ENCODE measurements at places on chromosomes 13 and 19.
A peak's percentile ranks its signal among the peaks of the same experiment; 100 is the strongest.

- DNase-seq, result peak; percentile 57
These were observed 659 bp downstream of the GNA11 start for GRCh38 chr19:3094601-3095440.

DNA sequence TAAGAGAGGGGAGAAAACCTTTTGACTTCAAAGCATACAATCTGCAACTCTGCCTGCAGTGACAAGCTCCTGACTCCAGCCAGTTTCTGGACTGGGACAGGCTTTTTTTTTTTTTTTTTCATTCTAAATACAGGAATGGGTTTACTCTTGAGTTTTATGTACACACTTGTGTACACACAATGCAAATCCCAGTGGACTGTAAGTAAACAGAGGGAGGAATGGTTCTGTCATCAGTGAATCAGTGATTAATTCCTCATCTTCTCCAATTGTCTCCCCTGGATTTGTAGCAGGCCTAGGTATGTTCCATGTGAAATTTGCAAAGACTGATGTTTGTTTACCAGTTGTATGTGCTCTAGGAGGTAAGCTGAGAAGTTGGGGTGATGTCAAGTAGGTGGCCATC is 184.8 kb downstream of the SHISA2 start:
- DNase-seq, result no peak

DNA sequence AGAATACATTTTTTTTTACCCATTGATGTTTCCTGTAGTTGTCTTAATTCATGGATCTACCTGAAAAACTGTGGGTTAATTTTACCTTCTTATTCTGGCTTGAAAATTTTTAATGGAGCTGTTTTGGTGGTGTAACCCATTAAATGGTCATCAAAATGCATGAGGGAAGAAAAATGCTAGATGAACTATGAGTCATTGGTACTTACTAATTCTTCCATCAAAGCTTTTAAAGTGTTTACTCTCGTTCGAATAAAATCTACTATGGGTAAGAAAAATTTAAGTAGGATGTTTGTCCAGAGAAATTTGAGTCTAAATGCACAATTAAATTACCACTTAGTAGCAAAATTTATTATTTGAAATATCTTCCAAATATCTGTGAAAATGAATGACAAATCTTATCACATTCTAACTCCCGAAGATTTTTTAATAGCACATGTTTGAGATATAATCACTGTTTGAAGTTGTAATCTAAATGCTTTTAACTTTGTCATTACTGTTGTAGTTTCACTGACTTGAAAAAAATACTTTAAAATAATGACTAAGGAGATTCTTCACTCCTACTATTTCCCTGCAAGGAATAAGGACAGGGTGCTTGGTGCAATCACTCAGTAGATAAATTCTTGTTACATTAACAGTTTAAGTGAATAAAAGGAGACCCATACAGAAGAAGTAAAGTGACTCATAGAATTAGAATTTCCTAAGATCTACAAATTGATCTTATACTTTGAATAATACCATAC is 437.7 kb downstream of the IRS2 start:
- DNase-seq, result no peak

DNA sequence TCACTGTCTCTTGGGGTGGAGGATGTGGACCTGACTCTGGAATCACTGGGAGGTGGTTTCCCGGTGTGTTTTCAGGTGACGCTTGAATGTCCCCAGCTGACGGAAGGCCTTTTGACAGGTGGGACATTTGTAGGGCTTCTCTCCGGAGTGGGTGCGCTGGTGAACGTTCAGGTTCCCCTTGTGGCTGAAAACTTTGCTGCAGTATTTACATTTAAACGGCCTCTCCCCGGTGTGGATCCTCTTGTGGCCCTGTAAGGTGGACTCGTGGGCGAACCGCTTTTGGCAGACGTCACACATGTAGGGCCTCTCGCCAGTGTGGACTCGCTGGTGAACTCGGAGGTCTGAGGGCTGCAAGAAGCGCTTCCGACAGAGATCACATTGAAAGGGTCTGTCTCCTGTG is 7.8 kb downstream of the ZSCAN5B start:
- DNase-seq, result no peak

DNA sequence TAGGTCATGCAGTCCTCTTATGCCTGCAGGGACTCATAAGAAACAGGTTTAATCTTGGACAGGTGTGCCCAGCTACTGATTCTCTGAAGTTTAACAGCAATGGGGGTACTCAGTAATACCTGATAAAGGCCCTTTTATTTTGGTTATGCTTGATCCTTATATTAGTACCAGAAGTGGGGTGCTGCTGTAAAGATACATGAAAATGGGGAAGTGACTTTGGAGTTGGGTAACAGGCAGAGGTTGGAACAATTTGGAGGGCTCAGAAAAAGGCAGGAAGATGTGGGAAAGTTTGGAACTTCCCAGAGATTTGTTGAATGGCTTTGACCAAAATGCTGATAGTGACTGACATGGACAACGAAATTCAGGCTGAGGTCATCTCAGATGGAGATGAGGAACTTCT is 14.6 kb upstream of the TMTC4 start:
- DNase-seq, result no peak

DNA sequence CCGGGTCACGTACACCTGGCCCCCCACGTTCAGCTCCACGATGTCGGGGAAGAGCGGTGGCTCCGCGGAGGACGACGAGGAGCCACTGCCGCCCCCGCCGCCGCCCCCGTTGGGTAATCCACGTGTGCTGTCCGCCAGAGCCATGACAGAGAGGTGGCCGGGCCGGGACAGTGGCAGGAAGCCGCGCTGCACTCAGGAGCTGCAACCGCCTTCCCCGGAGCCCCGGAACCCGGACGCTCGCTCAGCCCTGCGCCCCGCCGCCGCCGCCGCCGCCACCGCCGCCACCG is 257 bp downstream of the KCTD12 start:
- DNase-seq, result no peak

DNA sequence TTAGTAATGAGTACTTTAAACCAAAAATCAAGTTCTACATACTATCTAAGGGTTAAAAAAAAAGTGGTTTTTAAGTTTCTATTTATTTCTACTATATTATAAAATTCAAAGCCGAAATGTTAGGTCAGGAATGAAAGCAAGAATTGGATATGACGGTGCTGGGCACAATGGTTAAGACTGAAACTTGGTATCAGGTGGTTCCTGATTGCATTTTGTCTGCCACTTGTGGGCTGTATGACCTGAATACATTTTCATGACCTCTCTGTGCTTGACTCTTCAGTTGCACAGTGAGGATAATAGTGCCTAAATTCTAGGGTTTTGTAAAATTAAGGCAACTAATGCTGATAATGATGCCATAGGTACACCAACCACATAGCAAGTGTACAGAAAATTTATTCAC is 22.3 kb upstream of the ZNF675 start:
- no peak for DNase-seq

DNA sequence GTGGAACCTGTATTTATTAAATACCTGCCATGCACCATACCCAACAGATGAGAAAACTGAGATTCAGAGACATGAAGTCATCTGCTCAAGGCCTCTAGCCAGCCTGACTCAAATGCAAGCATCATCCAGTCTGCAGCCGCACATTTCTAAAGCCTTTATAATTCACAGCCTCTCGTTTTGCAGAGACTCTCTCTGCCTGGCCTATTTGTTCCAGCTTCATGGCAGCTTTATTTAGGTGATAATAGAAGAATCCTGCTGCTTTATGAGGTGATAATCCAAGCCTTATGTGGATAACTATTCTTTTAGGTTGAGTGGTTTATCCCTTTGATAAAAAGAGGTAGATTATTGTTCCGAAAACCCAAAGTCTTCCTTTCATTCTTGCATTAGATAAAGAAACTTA is 58.4 kb downstream of the OXGR1 start:
- no peak for DNase-seq

- no peak for DNase-seq
These were observed 1531.7 kb upstream of the SPRY2 start for GRCh38 chr13:81872581-81872980.

GRCh38 chr19:38662537-38663155 is 15.2 kb downstream of the ACTN4 start:
- DNase-seq, result no peak

DNA sequence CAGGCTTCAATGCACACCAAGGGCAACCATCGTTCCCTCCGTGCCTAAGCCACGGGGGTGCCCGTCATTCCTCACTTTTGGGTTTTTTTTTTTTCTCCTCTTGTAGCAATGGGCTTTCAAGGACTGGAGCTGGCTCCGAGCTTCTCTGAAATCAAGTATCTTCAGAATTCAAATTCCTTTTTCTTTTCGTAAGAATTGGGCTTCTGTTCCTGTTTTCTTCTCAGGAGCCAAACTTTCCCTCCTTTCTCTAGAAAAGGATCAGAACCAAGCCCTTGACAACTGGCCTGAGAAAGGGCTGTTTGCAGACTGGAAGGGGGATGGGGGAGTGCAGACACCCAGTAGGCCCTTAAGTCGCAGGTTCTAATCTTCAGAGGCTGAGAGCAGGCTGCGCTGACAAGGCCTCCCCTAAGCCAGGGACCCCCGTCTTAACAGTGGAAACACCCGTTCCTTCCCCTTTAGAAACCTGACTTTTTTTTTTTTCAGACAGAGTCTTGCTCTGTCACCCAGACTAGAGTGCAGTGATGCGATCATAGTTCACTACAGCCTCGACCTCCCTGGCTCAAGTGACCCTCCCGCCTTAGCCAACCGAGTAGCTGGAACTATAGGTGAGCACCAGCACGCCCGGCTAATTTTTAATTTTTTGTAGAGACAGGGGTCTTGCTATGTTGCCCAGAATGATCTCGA is 51.6 kb downstream of the RFX2 start:
- no peak for DNase-seq

DNA sequence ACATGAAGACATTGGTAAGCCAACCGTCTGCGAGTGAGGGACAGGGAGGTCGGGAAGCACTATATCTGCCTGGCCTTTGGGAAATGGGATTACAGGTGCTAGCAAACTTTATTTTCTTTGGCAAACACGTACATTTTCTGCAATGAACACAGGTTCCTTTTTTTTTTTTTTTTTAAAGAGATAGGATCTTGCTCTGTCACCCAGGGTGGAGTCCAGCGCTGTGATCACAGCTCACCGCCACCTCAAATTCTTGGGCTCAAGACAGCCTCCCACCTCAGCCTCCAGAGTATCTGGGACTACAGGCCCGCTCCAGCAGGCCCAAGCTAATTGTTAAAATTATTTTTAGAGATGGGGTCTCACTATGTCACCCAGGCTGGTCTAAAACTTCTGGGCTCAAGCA is 24.2 kb downstream of the ELAVL1 start:
- no peak for DNase-seq

DNA sequence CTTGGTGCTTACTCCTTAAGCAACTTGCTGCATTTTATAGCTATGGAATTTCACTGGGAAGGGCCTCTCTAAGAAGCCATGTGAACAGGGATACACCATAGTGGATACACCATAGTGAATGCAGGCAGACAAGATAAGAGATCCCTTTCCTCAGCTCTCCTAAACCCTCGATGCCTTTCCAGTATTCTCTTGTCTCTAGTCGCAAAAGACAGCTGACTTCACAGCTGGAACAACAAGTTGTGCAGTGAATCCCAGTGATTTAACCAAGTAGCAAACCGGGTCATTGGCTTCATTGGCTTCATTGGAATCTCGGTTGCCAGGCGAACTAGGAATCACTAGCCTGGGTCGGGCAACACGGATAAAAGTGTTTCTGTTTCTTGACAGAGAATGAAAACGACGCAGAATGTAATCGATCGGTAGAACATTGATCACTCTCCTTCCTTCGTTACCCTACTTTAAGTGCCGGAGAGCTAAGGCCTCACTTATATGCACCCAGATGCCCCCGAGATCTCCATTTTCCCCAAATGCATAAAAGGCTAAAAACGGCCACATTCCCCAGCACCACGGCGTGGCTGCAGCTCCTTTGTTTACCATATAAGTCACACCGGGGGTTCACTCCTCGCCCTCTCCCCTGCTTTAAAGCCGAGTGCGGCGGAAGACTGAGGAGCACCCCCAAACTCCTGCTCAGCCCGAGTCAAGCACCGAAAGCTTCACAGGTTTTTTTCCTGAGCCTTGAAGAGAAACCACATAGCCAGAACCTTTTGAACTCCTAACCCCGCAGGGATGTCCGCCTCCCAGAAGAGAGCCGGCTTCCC is 674 bp downstream of the TRPC4 start:
- peak; percentile 24 for DNase-seq

DNA sequence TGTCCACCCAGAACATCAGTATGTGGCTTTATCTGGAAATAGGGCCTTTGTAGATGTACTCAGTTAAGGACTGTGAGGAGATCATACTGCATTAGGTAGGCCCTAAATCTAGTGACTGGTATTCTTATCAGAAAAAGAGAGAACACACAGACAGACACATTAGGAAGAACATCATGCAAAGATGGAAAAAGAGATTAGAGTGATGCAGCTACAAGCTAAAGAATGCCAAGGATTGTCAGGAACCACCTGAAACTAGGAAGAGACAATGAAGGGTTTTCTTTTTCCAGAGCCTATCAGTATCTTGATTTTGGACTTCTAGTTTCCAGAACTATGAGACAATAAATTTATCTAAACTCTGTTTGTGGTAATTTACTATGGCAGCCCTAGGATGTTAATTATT is 15.0 kb upstream of the DZIP1 start:
- no peak for DNase-seq

GRCh38 chr13:44137466-44137865 is 236.2 kb upstream of the SERP2 start:
- no peak for DNase-seq

DNA sequence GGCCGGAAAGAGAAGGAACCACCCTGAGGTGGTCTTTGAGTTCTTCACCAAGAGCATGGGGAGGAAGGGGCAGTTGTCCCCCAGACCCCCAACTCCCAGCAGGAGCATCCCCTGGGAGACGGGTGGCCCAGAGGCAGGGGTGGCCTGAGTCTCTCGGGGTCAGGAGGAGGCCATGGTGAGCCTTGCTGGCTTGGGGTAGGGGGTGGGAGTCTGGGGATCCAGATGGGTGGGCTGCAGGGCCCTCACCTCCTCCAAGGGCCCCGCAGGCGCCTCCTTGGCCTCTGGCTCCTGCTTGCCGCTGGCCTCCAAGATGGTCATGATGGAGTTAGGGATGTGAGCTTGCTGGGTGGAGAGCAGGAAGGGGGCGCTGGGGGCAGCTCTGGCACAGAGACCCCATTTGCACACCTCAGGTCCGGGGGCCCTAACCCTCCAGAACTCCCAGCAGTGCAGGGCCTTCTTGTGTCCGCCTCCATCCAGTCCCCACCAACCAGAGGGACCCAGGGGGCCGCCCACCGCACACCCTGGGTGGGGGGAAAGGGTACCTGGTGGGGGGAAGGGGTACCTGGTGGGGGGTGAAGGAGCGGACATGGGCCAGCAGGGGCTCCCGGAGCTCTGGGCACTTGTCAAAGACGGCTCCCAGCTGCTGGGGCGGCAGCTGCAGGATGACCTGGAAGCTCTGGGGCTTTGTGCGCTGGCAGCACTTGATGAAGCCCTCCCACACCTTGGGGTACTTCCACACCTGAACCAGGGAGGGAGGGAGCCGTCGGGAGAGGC is 1.3 kb upstream of the RSPH6A start:
- peak; percentile 48 for DNase-seq

- peak; percentile 99 for DNase-seq
These were observed at the start of gene BLVRB for GRCh38 chr19:40465557-40466218. BLVRB (minus strand) TSS chr19:40465745; CDS start chr19:40465688, 57 bp downstream.

Data from right hindlimb (tissue), 1 donor.